NCI-H510A (cell line): ENCODE measurements at places on chromosomes 3 and 15.

DNA sequence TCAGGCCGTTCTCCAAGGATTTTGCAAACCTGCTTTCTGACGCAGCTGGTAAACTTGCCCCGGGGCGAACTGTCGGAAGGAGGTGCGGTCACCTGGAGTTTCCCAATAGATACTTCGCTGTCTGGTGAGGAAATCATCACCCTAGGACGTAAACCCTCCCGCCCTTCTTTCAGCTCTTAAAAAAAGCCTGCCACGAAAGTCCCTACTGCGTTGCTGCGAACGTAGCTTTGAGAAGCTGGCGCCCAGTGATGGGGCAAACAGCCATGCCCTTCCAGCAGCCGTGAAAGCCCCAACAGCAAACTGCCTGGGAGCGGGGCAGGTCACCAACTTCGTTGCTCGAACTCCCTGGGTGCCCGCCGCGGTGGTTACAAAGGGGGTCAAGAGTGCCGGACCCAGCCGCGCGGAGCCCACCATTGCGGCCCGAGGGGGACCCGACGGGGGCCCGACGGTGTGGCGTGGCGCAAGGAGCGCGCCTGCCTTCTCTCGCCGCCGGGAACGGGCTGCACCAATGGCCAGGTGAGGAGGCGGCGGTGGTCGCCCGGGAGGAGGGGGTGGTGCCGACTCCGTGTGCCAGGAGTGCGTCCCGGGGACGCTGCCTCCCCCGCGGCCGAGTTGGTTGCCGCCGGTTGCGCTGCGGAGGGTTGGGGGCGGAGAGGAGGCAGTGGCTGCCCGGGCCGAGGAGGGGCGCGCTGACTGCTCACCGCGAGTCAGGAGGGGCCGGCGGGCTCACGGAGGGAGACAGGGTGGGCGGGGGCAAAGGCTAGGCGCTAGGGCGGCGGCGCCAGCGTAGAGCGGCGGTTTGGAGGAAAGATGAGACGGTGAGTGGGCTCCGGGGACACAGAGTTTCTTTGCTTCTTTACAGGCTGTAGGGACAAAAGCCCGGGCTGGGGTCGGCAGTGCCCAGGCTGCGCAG, at the start of gene PHLDB2:
TSS of gene PHLDB2 (plus strand) at position 205 of the 913 bp plus-strand sequence. CDS start 24,813 bp downstream, outside the sequence.
- DNase-seq = peak; percentile 22

GRCh38 chr3:190709351-190709773, 153.1 kb downstream of the GMNC start:
- DNase-seq = no peak

DNA sequence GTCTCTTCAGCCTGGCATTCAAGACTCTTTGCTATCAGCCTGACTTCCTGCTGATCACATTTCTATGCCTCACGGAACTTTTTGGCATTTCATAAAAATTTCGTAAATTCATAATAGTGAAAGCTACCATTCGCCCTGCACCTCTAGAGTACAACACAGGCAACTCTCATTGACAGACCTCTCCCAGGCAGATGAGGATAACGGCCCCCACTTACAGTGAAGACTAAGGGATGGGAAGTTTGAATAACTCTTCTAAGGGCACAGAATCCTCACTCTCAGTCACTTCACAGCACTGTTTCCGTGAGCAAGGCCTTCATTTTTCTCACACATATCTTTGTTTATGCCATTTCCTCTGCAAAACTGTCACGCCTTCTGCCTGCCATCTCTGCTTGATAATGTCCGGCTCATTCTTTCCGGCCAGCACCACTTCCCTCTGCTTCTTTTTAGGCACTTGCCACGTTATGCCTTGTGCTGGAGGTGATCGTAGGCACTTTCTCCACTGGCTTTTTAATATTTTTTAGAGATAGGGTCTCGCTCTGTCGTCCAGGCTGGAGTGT, 224.1 kb upstream of the HES1 start:
- DNase-seq = no peak

DNA sequence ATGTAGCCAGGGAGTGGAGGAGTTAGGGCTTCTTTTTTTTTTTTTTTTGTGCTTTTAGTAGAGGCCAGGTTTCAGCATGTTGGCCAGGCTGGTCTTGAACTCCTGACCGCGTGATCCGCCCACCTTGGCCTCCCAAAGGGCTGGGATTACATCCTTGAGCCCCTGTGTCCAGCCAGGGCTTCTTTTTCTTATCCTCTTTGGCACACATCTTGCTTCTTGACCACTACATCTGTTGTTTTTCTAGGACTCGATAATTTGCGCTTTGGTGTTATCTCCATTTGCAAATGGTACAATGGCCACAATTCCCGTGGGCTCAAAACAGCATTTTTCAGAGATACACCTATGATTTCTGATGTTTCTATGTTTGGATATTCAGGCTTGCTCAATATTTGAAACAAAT, 4.2 kb downstream of the SKIL start:
- no peak for DNase-seq

GRCh38 chr3:125401402-125401801, 26.3 kb upstream of the ZNF148 start:
- DNase-seq = no peak

DNA sequence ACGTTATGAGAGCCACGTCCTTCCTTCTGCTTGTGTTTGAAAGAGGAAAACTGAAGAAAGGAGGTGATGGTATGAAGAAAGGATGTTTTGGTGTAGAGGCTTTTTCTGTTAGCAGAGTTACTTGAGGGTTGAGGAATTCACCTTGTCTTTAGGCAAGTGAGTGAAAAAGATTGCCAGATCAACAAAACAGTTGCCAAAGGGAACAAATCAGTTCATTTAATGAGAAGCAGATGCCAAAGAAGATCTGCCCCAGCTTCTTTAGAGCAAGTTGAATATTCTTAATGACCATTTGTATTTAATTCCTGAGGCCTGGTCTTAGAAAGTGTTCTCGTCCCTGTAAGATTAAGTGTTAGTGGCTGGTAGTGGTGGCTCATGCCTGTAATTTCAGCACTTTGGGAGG, 2.6 kb downstream of the CHCHD6 start:
- no peak for DNase-seq

DNA sequence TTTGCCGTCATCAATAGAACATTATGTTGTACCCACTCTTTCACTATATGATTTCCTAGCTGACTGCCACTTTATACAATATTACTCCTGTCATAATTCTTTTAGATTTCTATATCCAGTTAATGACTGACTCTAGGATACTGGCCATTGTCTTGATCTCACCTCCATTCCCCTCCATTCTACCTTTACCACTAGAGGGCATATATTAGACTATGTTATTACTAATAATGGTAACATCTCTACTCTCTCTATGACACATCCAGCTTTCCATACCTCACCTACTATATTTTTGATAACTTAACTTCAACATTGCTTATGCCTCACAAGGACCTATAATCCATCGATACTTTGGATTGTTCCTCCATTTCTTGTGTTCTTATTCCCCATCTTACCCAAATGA, 31.4 kb upstream of the POU1F1 start:
- DNase-seq = no peak

- DNase-seq = no peak
Observed at GRCh38 chr3:163657088-163657487, 1421.2 kb downstream of the SI start.

DNA sequence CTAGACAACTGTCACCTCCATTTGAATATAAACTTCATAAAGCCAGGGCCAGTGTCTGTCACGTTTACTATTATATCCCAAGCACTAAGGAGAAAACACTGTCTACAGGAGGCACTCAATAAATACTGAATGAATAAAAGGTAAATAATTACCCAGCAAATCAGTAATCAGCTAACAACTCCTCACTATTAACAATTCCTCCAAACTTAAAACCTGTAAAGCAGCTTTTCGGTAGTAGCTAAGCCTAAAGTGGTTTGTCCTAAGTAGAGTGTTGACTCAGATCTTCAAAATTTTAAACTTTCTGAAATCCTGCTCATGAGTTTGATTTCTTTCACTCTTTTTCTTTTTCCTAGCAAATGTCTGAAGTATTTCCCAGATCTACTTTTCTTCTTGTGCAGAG, 39.9 kb downstream of the C3orf80 start:
- no peak for DNase-seq

DNA sequence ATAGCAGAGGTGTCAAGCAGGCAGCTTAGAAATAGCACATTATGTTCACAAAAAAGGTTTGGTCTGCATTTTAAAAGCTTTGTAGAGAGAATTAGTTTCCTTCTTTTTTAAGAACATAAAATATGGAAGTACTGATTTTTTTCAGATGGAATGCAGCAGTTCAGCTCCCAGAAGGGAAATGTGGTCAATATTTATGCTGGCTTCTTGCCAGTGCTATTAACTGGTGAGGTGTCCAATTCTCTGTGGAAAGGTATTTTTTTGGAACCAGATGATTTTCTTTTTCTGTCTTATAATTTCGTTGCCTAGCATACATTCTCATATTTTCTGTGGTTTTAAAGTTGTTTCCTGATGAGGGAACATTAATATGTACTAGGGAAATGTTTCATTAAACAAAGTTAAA, 211.4 kb upstream of the ZNF385D start:
- no peak for DNase-seq

- no peak for DNase-seq
Observed at GRCh38 chr3:23590424-23591273, 215.1 kb upstream of the UBE2E1 start.

DNA sequence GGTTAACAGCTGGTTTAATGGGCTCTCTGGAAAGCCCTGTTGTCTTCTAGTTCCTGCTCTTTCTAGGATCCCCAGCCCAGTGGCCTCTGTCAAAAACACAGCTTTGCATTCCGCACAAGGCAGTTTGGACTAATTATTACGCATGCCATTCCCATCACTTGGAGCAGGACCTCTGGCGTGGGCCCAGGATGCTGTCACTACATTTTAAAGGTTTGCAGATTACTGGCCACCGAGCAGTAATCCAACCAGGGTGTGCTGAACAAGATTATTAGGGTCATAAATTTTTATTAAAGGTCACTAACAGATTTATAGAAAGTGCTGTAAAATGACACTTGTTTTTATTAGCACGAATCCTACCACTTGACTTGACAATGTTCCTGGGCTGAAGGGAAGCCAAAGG, 143.6 kb upstream of the SLC6A11 start:
- no peak for DNase-seq

GRCh38 chr3:110789315-110789714, 282.3 kb upstream of the NECTIN3 start:
- DNase-seq = no peak

DNA sequence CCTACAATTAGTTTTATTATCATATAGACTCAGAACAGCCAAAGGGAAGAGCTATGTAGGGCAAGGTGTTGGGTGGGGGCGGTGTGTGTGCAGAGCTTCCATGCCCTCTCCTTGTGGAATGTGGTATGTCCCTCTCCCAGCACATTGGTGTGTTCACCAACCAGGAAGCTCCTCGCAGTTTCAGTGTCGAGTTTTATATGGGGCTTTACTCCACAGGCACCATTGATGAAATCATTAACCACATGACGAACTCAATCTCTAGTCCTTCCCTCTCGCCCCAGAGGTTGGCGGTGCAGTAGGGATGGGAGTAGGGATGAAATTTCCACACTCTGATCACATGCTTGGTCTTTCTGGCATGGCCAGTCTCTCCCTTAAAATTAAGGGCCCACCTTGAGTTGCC, 13.6 kb upstream of the SRP14 start:
- DNase-seq = no peak

- no peak for DNase-seq
Observed at GRCh38 chr3:65907232-65908130, 131.2 kb downstream of the MAGI1 start.

- DNase-seq = no peak
Observed at GRCh38 chr15:80887148-80887547, 102.5 kb downstream of the MESD start.

GRCh38 chr3:82581350-82581749, 819.9 kb upstream of the GBE1 start:
- DNase-seq = no peak

- DNase-seq = no peak
Observed at GRCh38 chr3:59512066-59512465, 462.2 kb upstream of the CFAP20DC start.

DNA sequence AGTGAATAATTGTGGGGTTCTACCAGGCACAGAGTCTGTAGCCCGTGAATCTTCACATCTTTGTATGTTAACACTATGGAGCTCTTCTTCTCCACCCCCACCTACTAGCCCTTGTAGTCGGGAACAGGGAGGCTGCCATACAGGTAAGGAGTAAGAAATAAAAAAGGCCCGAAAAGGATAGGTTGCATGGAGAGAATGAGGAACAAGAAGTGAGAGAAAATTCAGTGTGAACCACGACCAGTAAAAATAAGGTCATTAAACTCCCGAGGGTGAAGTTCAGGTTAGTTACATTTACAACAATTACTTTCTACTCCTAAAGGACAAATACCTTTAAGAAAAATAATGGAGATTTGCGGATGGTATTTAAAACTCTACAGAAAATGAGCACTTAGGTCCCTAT, 53.3 kb downstream of the OSBPL10 start:
- no peak for DNase-seq

GRCh38 chr3:8441969-8442559, 59.6 kb upstream of the LMCD1 start:
- no peak for DNase-seq
